Kidney epithelial cell (primary cell): ENCODE measurements at places on chromosomes 1 and 21. TPM values are rescaled to one million over a fixed set of nuclear protein-coding genes. Genes with fewer than 3 reads are reported as not detected.
A peak's percentile ranks its signal among the peaks of the same experiment; 100 is the strongest.

DNA sequence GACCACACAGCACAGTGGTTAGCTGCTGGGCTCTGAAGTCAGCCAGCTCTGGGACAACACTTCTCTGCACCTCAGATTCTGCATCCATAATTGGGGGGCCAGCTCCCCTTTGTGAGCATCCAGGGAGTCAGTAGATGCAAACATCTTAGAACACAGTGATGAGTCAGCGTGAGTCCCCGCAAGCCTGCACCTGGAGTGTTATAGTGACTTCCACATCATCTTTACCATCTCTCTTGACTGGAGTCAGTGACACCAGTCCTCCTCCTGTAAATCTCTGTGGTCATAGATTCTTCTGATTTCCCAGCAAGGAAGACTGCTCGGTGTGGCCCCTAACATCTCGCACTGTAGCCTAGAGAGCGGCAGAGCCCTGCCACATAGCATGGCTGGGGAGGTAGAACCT is 13.9 kb upstream of the EDN2 start:
- no peak for DNase-seq

DNA sequence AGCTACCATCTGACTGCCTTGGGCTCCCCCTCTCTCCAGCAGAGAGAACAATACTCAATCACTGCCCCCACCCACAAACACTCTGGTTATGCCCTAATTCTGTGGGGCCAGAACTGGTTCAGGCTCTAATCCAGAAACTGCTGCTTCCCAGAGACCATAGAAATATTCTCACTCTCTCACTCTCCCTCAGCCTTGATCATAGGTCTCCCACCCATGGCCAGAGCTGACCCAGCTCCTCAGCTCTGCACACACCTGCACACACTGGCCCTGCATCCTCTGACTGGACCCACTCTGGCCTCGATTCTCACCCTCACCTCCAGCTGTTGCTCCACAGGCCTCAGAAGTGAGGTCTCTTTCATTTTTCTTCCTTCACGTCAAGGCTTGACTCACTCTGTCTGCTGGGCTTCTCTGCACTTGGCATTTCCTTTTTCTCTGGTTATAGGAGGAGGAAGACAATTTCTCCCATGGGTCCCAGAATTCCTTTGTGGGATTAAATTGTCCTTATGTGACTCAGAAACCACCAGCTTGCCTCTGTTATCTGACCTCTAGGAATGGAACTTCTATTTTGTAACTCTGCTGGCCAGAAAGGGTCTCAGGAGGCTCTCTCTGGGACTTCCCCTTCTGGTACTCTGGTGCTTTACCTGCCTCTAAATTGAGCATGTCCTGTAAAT is 15.6 kb upstream of the ZMYM6 start:
- peak; percentile 76 for DNase-seq

- no peak for DNase-seq
These were observed 22.0 kb downstream of the SERINC2 start for GRCh38 chr1:31434979-31435378.

- no peak for DNase-seq
These were observed 22.9 kb downstream of the AGRN start for GRCh38 chr1:1042835-1043234.

Gene KDM1A
- total RNA-seq, result 111 and 122 TPM in 2 replicates

DNA sequence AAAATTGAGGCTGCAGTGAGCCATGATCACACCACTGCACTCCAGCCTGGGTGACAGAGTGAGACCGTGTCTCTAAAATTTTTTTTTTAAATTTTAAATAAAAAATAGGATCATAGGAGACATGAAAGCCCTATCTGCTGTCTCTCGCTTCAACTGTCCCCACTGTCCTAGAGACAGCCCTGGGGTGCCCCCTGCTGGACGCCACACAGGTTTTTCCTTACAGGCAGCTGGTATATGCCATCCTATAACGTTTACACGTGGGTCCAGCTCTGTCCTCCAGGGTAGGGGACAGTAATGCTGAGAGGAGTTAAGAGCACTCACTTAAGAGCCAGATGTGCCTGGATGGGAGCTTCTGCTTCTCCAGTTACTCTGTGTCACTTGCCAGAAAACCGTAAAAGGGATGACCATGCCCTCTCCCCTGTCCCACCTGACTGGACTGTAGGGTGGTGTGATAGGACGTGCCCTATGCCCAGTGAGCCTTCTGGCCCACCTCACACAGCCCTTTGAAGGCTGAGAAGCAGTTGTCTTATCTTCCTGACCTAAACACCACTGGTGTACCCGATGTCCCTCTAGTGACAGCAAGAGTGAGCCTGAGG is 8.5 kb downstream of the FBXO2 start:
- DNase-seq, result no peak

Gene DYNLT5
- total RNA-seq, result not detected in 2 replicates

DNA sequence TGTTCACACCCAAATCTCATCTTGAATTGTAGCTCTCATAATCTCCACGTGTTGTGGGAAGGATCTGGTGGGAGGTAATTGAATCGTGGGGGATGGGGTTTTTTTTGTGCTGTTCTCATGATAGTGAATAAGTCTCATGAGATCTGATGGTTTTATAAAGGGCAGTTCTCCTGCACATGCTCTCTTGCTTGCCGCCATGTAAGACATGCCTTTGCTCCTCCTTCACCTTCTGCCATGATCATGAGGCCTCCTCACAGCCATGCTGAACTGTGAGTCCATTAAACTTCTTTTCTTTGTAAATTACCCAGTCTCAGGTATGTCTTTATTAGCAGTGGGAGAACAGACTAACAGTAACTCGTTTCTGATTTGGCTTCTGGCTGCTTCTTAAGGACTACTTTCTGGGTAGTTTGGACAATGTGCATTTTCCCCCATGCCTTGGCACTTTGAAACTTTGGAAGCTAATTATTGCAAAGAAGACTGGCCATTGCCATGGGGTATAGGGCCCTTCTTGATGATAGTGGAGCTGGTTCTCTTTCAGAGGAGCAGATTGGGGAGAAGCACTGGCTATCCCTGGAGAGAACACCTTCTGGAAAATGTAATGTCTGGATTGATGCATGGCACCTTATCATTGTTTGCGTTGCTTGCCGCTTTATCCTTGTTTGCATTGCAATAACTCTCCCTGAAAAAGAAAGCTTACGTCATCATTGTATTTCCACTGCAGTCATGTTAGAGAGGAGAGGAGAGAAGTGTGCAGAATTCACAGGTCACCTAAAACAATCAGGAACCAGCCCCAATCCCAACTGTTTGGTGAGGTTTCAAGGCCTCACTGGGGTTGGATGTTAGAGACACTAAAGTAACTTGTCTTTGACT is 5.9 kb downstream of the CNIH3 start:
- no peak for DNase-seq

GRCh38 chr1:1754051-1754815 is 24.0 kb downstream of the NADK start:
- DNase-seq, result no peak

Gene NVL
- total RNA-seq, result 20.9 and 26.1 TPM in 2 replicates

DNA sequence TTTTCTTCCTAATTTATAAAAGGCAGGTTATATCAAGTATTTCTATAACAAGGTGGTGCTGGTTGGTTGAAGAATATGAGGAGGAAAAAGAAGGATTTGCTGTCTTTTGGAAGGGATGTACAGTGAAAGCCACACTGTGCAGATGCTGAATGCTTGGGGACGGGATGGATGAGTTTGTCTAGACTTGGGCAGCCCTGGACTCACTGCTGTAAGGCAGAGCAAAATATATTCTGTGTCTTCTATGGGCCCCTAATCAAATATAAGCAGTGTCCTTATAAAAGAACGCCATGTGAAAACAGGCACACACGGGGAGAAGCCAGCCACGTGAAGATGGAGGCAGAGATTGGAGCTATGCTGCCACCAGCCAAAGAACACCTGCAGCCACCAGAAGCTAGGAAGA is 47.4 kb downstream of the PHC2 start:
- DNase-seq, result no peak

DNA sequence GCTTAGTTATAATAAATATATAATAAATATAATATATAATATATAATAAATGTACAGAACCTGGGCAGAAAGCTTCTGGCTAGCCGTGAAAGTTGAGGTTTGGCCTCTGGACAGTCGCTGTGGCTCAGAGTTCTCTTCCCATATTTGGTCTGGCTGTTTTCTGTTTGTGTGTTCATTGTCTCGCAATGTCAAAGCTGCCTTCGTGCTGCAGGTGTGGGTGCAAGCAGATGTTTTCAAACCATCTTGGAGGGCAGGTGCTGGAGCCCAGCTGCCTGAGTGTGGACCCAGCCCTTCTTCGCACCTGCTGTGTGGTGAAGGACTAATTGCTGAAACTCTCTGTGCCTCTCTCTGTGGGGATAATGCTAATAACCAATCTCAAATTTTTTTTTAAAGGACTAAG is 3.6 kb upstream of the CSTB start:
- no peak for DNase-seq

Gene NMNAT2
- 0.27 and 1.0 TPM in 2 replicates for total RNA-seq

DNA sequence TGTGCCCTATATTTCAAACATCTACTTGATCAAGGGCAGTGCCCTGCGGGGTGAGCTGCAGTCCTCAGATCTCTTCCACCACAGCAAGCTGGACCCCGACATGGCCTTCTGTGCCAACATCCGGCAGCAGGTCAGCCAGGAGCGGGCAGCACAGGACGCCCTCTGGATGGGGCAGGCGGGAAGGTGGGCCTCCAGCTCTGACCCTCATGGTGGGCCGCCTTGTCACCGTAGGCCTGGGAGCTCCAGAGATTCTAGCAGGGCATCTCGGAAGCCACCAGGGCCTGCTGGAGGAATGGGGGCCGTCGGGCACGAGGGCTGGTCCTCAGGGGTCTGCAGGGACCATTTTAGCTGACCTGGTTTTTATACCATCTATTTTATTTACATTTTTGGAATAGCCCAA is 15.6 kb upstream of the MFN2 start:
- DNase-seq, result no peak

- no peak for DNase-seq
These were observed 39.8 kb downstream of the LHX4 start for GRCh38 chr1:180269645-180270529.

GRCh38 chr1:167221126-167221737 is 546 bp downstream of the POU2F1 start:
- DNase-seq, result no peak

Gene KPRP
- not detected in 2 replicates for total RNA-seq

- no peak for DNase-seq
These were observed 108.7 kb upstream of the DUSP10 start for GRCh38 chr1:221850470-221851187.

DNA sequence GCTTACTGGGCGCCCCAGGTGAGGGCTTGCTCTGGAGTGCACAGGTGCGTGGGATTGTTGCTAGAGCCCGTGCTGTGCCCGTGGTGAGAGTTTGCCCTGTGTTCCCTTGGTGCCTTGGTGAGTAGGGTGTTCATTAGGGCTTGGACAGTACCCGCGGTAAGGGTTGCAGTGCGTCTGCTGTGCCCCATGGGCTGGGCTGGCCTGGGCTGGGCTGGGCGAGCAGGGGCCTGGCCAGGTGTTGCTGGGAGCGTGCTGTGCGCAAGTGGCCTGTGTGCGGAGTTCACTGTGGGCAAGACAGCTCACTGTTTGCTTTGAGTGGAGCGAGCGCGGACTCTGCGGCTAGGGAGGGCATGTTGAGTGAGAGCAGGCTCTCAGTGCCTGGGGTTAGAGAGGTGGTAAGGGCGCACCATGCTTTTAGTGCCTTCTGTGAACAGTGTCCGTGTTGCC is 725 bp downstream of the CR1L start:
- DNase-seq, result no peak
